Kidney (tissue), 22 donors: ENCODE measurements at places on chromosomes 7 and 10.

DNA sequence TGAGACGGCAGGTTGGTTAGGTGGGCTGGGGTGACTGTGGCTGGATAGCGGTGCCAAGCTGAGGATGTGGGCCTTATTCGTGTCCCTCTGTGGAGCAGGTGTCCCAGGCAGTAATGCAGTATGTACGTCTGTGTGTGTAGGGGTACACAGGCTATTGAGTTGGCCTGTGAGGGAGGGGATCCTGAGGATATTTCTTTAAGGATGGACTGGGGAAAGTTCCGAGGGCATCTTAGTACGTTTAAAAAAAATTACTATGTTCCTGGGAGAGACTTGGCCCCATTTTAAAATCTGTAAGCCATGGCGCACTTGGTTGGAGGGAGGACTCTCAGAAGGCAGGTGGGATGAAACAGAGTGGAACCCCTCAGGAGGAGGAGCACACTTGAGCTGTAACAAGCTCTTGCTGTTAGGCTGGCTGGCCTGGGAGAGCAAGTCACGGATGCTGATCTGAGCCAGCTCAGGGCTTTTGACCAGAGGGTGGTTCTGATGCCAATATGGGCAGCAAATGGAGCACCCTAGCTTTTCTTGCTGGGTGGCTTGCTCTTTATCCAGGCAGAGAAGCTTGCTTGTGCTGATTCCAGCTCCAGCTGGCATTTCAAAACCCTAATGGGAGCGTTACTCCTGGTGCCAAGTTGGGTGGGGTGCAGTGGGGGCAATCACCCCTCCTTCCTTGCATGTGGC is 765 bp downstream of the WBP1L start:
- DNase-seq = peak; percentile 44

- DNase-seq = no peak
These were observed 16.3 kb downstream of the SGMS1 start for GRCh38 chr10:50607356-50607925.

DNA sequence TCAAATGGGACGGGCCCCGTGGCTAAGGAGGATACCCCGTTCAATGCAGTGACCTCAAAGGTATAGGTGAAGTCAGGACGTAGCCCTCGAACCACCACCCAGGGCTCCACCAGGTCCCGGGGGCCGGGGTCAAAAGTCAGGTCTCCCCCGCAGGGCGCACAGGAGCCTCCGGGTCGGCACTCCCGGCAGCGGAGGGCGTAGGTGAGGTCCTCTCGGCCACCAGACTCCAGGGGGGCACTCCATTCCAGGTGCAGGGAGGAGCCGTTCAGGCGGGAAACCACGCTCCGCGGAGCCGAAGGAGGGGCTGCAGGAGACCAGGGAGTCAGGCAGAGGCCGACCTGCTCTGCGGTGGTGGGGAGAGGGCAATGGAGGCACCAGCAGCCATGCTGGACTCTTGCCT is 7.7 kb downstream of the EPHB4 start:
- DNase-seq = no peak

- DNase-seq = no peak
These were observed 108.0 kb downstream of the GRK5 start for GRCh38 chr10:119315128-119316001.

GRCh38 chr7:42883950-42884349 is 27.9 kb downstream of the C7orf25 start:
- DNase-seq = peak; percentile 93

GRCh38 chr10:78997635-78998618 is 70.8 kb upstream of the ZMIZ1 start:
- DNase-seq = no peak

- DNase-seq = peak; percentile 60
These were observed 427.1 kb downstream of the GPAM start for GRCh38 chr10:111756217-111757061.

GRCh38 chr7:124088590-124088989 is 55.7 kb upstream of the TMEM229A start:
- no peak for DNase-seq

- DNase-seq = no peak
These were observed 165.8 kb downstream of the UBE2H start for GRCh38 chr7:129786825-129787563.

GRCh38 chr7:152617056-152617455 is 58.9 kb downstream of the XRCC2 start:
- no peak for DNase-seq

GRCh38 chr7:54963155-54963554 is 55.7 kb upstream of the EGFR start:
- no peak for DNase-seq

GRCh38 chr7:99790407-99790806 is 6.4 kb upstream of the CYP3A4 start:
- DNase-seq = no peak

GRCh38 chr10:123134343-123134914 is 1.3 kb upstream of the HMX3 start:
- DNase-seq = peak; percentile 43

GRCh38 chr7:29488977-29489376 is 74.7 kb upstream of the PRR15 start:
- no peak for DNase-seq

DNA sequence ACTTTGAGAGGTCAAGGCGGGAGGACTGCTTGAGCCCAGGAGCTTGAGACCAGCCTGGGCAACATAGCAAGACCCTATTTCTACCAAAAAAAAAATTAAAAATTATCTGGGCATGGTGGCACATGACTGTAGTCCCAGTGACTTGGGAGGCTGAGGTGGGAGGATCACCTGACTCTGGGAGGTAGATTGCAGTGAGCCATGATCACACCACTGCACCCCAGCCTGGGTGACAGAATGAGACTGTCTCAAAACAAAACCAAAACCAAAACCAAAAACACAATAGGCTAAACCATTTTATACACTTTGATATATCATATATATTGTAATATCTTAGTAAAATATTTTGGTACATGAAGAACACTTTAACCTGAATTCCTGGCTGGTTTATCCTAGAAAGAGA is 101.6 kb downstream of the RAPGEF5 start:
- no peak for DNase-seq

GRCh38 chr7:50664937-50665336 is 99.7 kb upstream of the DDC start:
- no peak for DNase-seq

GRCh38 chr10:112912410-112912928 is 37.6 kb upstream of the TCF7L2 start:
- peak; percentile 96 for DNase-seq

- DNase-seq = no peak
These were observed 9.0 kb upstream of the RAMP3 start for GRCh38 chr7:45148653-45148973.

- DNase-seq = no peak
These were observed 94.2 kb upstream of the PRKCQ start for GRCh38 chr10:6674291-6674690.

DNA sequence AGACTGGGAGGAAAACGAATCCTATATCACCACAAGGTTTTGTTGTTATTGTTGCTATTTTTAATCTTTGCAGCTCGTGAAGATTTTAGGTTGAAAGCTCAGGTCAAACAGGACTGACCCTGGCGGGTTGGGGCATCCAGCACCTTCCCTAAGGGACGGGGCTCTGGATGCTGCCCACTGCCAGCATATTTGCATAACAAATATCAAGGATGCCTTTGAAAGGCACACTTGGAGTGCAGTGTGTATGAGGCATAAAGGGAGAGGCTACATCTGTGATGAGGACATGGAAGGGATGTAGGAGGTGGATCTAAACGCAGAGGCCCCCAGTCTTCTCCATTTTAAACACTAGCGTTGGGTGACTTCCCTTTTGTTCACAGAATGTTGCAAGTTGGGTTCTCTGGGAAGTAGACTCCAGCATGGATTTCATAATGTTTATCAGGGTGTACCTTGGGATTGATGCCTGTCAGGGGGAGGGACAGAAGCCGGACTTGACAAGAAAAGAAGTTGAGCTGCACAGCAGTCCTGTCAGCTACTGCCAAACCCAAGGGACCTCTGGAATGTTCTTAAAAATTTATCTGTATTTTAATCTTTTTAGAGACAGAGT is 181.1 kb upstream of the IMMP2L start:
- DNase-seq = no peak

GRCh38 chr7:96322373-96322695 is 436 bp upstream of the SLC25A13 start:
- DNase-seq = no peak

- DNase-seq = peak; percentile 93
These were observed 178.3 kb downstream of the CDCA7L start for GRCh38 chr7:21767300-21767900.

DNA sequence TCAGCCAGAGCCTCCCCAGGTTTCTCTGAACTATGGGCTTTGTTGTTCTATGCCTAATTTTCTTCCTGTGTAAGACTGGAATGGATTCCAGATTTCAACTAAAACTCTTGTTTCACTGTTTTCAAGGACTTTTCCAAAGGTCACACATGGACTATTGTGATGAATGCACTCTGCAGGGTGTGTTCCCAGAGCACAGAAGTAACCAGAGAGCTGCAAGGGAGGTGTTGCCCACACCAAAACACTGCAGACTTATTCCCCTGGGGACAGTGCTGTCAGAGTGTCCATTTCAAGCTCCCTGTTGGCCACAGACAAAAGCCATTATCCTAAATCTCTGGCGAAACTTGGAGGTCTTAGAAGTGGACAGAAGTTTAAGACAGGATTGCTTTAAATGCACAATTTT is 231.6 kb downstream of the TRIL start:
- no peak for DNase-seq

GRCh38 chr10:89332123-89332633 is 4.4 kb downstream of the IFIT3 start:
- DNase-seq = peak; percentile 81

DNA sequence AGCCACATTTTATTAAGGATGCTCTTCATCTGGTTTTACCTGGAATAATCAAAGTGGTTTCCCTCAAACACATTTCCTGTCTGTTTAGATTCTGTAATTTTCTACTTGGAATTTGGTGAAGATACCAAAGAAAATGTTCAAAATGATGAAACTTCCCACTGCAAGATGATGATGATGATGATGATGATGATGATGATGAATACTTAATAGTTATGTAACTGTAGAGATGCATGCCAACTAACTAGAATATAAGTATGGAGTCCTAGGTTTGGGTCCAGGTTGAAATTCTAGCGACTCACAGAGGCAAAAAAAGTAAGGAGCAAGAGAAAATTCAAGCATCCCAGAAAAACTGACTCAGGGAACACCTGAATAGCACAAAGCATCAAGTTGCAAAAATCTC is 104.0 kb upstream of the KIAA1217 start:
- DNase-seq = no peak

DNA sequence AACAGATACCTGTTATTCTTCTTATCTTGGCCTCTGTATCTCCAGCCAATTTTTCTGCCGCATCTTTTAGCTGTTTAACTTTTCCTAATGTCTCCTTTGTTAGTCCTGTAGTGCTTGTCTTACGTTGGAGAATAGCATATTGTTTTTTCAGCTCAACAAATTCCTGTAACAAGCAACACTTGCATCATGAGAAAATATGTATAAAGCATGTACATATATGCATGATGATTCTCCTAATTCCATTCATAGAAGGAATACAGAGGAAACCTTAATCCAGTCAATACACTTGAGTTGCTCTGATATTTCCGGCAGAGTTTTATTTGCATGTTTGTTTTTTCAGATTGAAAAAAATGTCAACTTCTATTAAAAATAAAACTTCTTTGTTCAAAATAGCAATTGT is 26.1 kb upstream of the LAMB1 start:
- DNase-seq = no peak

- no peak for DNase-seq
These were observed 154.2 kb downstream of the GRID1 start for GRCh38 chr10:86212391-86212700.

- DNase-seq = no peak
These were observed 176.8 kb downstream of the WNT2 start for GRCh38 chr7:117146059-117146458.

GRCh38 chr7:137829337-137829992 is 17.3 kb downstream of the DGKI start:
- DNase-seq = no peak

DNA sequence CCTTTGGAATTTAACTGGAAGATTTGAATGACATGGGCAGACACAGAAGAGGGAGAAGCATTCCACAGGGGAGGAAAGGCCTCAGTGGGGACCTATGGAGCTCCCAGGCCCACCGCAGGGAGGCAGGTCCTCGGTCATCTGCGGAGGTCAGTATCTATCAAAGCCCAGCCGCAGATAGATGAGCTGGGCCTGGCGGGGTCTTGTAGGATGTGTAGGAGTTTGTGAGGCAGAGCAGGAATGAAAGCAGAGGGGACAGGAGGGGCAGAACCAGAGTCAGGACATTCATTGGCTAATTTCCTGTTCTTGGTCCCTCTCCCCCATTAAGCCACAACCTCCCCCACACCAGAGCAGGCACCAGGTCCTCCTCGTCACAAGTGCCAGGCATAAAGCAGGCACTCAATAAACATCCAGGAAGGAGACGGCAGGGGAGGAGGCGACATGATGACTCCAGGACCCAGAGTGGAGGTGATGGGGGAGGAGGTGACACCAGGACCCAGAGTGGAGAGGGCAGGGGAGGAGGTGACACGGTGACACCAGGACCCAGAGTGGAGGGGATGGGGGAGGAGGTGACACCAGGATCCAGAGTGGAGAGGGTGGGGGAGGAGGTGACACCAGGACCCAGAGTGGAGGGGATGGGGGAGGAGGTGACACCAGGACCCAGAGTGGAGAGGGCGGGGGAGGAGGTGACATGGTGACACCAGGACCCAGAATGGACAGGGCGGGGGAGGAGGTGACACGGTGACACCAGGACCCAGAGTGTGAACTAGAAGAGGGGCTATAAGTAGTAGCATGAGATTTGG is 83.7 kb upstream of the PDGFA start:
- DNase-seq = no peak

GRCh38 chr10:114337510-114338462 is 66.5 kb downstream of the AFAP1L2 start:
- DNase-seq = peak; percentile 38

- no peak for DNase-seq
These were observed 351.2 kb downstream of the DGKB start for GRCh38 chr7:14551310-14551709.

- peak; percentile 59 for DNase-seq
These were observed 25.0 kb downstream of the ABLIM1 start for GRCh38 chr10:114632869-114633715.

DNA sequence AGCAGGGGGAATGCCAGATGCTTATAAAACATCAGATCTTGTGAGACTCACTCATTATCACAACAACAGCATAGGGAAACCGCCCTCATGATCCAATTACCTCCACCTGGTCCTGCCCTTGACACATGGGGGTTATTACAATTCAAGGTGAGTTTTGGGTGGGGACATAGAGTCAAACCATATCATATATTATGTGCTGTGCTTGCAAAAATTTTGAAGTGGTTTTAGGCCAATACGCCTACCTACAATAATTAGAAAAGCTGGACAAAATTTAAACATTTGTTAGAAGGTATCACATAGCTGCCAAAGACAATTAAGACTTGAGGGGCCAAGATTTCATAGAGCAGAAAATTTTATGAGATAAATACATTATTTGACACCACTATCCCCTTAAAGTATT is 29.5 kb downstream of the NPSR1 start:
- DNase-seq = no peak

DNA sequence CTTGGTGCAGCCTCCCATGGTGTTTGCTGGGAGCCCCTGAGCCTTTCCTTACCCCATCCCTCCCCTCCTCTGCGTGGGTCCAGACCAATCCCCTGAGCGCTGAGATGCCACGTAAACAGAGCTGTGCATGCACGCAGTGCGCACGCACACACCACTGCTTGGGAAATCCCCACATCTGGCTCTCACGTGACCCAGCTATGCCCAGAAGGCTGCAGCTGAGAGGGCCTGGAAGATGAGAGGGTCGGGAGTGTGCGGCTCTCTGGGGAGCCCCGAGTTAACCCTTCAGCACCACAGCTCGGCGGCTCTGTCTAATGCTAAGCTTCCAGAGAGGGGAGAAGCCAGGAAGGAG is 177.2 kb downstream of the SH3PXD2A start:
- DNase-seq = peak; percentile 90
